Activated T-cell treated with anti-CD3 and anti-CD28 coated beads, Interleukin-2, amount 50 U/mL, for 48 hours (primary cell): ENCODE measurements at places on chromosomes 3 and 15.

DNA sequence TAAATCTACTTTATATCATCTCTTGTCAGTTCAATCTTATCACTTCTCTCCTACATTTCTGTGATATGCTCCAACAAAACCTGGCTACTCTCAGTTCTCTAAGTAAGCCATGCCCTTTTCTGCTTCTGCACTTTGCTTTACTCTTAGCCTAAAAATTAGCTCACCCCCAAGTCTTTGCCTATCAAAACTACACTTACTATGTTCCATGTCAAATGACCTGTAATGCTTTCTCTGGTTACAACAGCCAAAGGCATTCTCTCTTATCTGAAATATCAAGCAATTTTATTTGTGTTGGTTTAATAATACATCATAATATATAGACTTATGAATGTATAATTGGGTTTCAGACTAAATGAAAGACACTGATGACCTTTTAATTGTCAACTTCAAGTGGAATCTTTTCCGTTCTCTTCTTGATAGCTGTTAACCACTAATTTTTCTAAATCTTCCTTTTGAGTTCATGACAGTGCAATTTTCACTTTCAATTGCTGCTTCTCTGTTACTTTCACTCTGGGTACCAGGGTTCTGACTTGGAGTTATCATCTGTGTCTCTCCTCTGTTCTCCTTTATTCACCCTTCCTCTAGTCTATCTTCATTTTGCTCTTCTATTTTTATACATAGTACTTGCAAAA, 619.0 kb upstream of the GOLIM4 start:
- no peak for DNase-seq

- DNase-seq: no peak
These were observed 52.8 kb downstream of the XRN1 start for GRCh38 chr3:142394921-142395622.

GRCh38 chr15:74008901-74009300, 14.4 kb downstream of the PML start:
- no peak for DNase-seq

GRCh38 chr15:101479342-101479845, 10.1 kb downstream of the PCSK6 start:
- DNase-seq: no peak

- no peak for DNase-seq
These were observed 48.5 kb downstream of the ABTB1 start for GRCh38 chr3:127720985-127721935.

- no peak for DNase-seq
These were observed 42.9 kb upstream of the CTSH start for GRCh38 chr15:78987556-78988360.

DNA sequence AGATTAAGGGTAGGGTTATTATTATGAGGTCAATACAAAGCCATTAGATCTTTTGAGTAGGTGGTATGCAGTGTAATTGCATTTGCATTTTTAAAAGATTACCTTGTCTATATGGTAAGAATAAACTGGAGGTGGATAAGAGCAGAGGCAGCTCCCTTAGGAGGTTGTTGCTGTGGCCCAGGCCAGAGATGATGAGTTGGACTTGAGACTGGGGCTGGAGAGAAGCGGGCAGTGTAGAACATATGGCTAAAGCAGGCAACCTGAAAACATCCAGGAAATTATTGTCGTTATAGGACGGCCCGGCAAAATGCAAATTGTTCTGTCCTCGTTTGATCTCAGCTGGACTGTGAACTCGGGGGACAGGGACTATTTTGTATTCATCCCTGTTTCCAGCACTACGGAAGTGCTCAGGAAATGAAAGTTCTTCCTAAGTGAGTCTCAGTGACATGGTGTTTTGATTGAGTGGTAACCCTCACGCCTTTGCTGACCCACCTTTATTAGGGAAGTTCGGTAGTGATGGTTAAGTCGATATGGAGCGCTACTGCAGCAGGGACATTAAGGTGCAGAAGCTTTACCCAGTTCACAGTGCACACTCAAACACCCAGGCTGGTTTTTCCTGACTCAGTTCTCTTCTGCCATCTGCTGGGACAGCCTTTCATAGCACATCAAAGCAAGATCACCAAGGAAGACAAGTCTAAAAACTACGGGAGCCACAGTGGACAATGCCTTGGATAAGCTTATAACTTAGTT, 27.2 kb upstream of the VPS33B start:
- peak; percentile 48 for DNase-seq

GRCh38 chr15:40857601-40858341, 13.9 kb downstream of the SPINT1 start:
- peak; percentile 94 for DNase-seq

GRCh38 chr3:45454466-45454865, 66.1 kb downstream of the LARS2 start:
- DNase-seq: no peak

DNA sequence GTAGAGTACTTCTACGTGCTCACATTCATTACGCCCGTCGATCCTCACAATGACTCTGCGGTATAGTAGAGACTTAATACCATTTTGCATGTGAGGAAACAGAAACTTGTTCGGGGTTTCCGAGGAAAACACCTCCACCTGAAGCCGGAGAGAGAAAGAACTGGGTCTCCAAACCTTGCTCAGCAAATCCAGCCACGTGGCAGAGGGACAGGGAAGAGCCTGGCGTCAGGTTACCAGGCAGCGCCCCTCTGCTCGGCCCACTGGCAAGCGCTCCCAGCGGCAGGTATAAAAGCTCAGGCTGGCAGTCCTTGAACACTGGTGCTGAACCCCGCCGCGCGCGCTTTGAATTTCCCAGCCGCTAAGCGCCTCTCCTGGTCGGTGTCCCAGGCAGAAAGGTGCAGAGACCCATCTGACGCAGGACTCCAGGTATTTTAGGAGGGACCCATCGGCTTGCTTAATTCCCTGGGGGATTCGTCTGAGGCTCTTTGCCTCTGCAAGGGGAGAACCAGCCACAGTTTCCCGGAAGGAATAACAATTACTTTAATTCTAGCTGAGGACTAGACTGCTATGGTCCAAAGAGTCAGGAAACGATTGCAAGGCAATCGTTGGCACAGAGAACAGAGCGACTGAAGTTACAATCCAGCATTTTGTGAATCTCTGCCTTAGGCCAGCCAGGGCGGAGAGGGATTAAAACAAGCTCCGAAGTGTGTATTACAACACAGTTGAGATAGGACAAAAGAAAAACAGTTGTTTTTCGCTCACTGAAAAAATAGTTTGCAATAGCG, at the start of gene C2CD4A:
TSS of gene C2CD4A (plus strand) at position 315 of the 785 bp plus-strand sequence. CDS start 637 bp downstream, outside the sequence.
- peak; percentile 69 for DNase-seq

DNA sequence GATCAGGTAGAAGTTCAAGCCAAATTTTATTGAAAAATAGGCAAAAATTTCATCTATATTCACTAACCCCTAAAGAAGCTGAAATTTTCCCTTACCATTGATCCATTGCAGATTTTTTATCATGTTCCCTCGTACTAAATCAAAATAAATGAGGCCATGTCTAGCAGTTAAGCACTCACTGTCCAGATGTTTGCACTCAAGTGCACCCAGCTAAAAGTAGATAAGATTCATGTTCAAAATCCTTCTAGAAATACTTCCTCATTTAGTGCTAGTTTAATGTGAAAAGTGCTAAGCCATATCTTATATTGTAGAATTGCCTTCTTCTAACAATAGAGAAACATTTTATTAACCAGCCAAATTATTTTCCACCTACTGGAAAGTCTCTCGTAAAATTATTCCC, 164.7 kb upstream of the UBE2E2 start:
- no peak for DNase-seq

- DNase-seq: no peak
These were observed 52.5 kb upstream of the RPL32 start for GRCh38 chr3:12893852-12894251.

GRCh38 chr15:99630607-99631131, 64.9 kb downstream of the MEF2A start:
- no peak for DNase-seq
